ENCODE measurements at places on chromosomes 7 and 10.

DNA sequence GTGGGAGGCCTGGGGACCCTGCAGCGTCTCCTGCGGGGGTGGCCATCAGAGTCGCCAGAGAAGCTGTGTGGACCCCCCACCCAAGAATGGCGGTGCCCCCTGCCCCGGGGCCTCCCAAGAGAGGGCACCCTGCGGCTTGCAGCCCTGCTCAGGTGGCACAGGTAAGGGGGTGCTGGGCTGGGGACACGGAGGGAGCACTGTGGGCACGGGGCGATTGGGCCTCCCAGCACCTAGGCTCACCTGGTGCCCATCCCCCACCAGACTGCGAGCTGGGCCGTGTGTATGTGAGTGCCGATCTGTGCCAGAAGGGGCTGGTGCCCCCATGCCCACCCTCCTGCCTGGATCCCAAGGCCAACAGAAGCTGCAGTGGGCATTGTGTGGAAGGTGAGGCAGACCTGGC, 29.6 kb upstream of the ZNF467 start:
- no peak for DNase-seq

DNA sequence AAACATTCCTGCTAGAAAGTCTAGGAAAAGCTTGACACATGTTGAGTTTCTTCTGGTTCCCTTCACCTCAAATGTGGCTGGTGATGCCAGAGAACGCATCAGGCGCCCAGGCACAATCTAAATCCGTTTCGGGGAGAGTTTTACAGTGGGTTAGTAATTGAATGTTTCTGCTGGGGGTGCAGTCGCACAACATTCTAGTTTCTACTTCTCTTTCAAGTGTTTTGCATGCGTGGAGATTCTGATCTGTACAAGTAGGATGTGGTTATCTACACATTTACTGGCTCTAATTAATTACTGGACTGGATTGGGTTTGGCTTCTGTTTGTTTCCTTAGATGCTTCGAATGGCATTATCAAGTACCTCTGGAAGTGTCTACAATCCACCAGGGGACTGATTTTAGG, 173.8 kb downstream of the TMEM26 start:
- DNase-seq = no peak

GRCh38 chr7:140656548-140657515, 15.9 kb upstream of the ADCK2 start:
- DNase-seq = no peak

- peak; percentile 85 for DNase-seq
These were observed 25.6 kb downstream of the IRF5 start for GRCh38 chr7:128963327-128963757.

DNA sequence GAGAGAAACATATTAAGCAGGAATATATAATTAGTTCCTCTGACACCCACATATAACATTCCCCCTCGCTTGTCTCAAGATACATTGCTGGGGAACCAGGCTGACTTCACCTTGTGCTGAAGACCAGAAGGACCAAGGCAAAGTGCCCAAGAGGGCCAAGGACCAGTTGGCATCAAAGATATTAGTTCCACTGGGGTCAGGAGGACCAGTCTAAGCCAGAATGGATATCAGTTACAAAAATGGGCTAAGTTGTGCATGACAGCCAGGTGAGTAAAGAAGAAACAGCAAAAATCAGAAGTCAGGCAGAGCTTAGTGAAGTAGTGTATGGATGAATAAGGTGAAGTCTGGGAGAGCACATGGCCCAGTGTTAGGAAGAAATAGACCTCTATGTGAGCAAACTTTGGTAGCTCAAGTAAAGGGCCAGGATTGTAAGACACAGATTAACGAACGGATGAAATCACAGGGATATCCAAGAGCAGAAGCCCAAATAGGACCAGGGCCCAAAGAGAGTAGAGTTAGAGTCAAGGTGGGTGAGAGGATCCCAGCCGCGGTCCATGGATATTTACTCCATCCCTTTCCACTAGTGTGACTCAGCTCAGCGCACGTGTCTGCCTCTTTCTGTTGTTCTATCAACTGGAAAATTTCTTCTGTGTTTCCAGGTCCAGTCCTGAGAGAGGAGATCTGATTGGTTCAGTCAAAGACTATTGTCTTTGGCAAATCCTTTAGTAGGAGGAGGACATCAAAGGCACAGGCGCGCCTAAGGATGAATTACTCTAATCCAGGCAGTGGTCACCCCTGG, 5.0 kb downstream of the CALD1 start:
- no peak for DNase-seq

- no peak for DNase-seq
These were observed 182.1 kb upstream of the NAMPT start for GRCh38 chr7:106466867-106467266.

DNA sequence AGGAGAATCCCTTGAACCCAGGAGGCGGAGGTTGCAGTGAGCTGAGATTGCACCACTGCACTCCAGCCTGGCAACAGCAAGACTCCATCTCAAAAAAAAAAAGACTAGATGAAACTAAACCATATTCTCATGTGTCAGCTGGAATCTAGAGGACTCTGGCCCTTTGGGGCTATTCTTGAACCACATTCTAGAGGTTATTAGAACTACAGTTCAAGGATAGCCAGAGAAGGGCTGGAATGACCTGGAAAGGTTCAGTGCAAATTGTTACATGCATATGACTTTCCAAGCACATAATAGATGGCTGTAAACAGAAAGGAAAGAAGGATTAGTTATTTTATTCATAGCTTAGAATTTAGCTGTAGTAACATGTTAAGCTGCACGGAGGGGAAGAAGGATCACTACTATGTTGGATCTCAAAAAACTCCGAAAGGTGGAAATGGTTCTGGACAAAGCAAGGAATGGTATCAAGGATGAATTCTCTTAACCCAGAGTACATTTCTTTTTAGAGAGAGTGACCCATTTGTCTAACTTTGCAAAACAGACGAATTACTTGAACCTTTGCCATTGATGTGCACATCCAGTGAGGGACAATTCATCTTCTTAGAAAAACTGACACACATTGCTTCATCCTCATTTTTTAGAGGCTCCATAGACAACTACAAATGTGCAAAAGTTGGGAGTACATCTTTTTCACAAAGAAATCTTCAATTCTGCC, 124.0 kb upstream of the SAMD8 start:
- DNase-seq = no peak

- no peak for DNase-seq
These were observed 67.2 kb downstream of the ATAD1 start for GRCh38 chr10:87750817-87751216.

DNA sequence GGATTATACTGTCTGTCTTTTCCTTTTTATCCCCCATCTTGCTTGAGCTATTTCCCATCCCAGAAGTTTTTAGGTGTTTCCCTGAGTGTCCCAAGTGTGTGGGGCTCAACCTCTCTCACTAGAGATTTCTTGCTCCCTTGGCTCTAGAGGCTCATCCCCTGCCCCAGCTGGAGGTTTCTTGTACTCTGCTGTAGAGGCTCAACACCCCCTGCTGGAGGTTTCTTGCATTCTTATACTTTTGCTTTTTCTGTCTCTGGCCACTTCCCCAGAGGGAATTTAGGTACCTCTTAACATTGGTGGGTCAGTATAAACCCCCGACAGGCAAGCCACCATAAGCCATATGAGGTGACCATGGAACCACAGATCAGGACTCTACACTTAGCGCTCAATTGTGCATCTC, 114.2 kb upstream of the FAM3C start:
- DNase-seq = no peak

- no peak for DNase-seq
These were observed 356.3 kb upstream of the GALNT17 start for GRCh38 chr7:70775570-70776156.

DNA sequence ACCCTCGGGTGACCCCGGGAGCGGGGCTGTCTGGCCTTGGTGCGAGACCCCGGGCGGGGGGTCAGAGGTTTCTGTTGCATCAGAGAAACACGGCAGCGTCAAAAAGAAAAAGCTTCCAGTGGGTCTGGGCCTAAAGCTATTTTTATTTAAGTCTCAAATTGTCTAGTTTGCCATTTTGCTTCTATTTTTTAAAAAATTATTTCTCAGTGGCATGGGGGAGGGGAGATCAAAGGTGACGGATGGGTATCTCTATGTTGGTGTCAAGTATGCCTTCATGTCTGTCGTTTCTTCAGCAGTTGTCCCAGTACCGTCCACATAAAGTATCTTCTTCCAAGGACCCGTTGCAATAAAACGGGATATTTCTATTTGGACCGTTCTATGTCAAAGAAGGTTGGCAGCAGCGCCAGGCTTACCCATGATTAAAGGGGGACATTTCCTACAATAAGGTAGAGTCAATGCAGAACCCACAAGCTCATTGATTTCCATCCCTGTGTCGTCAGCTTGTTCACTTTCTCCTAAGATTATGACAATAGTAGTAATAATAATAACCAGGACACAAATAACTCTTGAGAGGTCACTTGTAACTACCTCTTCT, 26.0 kb upstream of the VAX1 start:
- DNase-seq = no peak

DNA sequence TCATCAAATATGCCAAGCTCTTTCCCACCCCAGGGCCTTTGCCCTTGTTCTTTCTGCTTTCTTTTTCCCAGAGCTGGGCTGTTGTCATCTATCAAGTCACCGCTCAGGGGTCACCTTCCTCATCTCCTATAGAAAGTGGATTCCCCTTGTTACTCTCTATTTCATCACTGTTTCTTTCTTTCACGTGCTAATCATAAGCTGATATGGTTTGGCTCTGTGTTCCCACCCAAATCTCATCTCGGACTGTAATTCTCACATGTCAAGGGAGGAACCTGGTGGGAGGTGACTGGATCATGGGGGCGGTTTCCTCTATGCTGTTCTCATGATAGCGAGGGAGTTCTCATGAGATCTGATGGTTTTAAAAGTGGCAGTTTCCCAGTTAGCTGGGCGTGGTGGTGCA, 17.0 kb upstream of the TIAL1 start:
- DNase-seq = no peak
